ENCODE measurements at places on chromosomes 1 and 21. TPM values are rescaled to one million over a fixed set of nuclear protein-coding genes. Genes with fewer than 3 reads are reported as not detected.

The CNIH3 gene
- total RNA-seq: 1.2 TPM

The CELA3B gene
- total RNA-seq: not detected

The LCE2B gene
- total RNA-seq: not detected

DNA sequence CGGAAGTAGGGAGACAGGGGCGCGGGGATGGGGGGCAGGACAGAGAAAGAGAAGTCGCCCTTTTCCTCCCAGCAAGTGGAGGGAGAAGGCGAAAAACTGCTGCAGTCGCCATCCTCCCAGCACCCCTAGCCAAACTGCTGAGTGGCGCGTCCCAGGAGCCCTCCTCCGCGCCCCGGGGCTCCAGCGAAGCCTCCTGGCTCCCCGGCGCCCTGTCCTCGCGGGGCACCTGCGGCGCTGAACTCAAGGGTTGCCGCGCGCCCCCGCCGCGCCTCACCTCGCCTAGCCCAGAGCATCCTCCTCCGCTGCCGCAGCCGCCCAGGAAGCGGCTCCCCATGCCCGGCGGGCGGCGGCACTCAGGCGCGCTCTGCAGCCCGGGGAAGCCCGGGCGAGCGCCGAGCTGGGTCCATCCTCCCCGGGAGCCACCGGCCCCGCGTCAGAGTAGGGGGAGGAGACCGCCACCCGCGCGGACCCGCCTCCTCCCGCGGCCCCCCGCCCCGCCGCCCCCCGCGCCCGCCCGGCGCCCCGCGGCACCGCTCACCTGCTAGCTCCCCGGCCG is at the start of gene DAB1:
Gene DAB1, minus strand, starts transcription at position 405 of the 556 bp plus-strand sequence. CDS start 133,030 bp downstream, outside the sequence.
- no peak for DNase-seq

- DNase-seq: no peak
Observed at GRCh38 chr1:44077421-44077820, 41.2 kb upstream of the KLF17 start.

DNA sequence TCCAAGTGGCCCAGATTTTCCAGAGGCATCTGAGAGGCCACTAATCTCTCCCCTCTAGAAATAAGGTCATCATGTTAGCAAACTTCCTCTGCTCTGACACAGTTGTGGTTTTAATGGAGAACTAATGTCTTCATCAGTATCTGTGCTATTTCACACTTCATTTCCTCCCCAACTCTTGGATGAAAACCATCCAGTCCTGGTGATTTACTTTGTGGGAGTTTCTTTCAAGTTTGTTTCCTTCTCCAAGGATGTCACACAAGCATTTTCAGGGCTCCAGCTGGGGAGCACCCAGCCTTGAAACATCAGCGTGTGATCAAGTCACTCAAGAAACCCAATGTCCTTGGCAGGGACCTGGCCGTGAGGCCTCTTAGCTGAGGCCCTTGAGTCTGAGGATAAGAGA is 38.8 kb downstream of the TBX15 start:
- DNase-seq: no peak

Measured in Right ventricle myocardium superior (tissue), 1 donor.